CD4-positive, alpha-beta T cell (primary cell): ENCODE measurements at places on chromosomes 13 and 19.

DNA sequence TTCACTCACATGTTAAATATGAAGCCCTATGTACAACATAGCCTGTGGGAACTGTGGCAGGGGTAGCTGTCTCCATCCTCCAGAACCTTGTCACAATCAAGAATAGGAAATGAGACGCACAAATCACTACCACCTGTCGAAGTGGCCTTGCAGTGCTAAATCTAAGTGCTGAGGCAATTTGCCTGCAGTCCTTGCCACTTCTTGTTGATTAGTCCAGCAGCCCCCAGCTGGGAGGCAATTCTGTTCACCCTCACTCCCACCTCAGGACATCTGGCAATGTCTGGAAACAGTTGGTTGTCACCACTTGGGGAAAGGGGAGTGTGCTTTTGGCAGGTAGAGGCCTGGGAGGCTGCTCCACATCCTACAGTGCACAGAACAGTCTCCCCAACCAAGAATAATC lies 10.7 kb downstream of the RFX2 start:
- DNase-seq, result no peak

- DNase-seq, result no peak
Observed at GRCh38 chr13:74710006-74710405, 575.8 kb upstream of the KLF12 start.

GRCh38 chr13:23707674-23708073 lies 137.5 kb downstream of the TNFRSF19 start:
- DNase-seq, result no peak

- DNase-seq, result no peak
Observed at GRCh38 chr19:10706990-10707389, 5.8 kb downstream of the QTRT1 start.

DNA sequence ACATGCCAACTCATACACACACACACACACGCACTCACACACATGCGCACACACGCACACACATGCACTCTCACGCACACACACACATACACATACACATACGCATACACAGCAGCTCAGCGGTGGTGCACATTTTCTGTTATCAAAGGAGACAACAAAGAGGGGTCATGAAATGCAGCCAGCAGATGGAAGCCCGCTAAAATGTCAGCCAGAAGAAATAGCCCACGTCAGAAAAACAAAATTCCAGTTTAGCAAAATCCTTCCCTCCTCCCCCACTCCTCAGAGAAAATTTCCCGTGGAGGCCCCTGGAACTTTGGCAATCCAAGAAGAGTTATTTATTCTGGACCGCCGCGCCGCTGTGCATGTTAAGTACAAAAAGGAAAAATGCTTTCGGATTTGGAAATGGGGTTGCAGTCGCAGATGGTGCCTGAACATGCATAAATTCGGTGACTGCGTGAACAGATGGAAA lies 114.6 kb upstream of the VSTM2B start:
- no peak for DNase-seq

DNA sequence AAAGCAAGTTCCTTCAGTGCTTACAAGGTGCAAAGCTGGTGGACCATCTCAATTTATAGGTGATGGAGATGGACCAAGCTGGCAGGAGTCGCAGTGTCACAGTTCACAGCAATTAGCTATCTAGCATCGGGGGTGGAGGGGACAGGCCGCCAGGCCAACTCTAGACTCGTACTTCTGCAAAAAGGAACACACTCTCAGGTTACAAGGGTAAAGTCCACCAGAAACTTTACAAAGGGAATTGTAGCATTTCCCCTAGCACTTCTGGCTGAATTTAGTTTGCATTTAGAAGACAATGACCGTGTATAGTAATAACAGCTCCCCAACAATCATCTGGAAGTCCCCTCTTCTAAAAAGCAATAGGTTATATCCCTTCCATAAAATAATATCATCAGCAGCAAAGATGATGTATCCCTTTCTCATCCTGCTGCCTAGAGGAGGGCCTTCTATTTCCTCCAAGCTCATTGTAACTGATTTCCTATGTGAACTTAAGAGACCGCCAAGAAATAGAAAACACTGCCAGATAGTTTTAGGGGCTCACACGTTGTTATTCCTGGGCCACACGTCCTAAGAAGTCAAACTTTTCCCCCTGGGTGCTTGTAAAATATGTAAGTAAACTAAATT lies 8.5 kb upstream of the DOCK9 start:
- DNase-seq, result no peak
